ENCODE measurements at places on chromosomes 7 and 10. TPM values are rescaled to one million over a fixed set of nuclear protein-coding genes. Genes with fewer than 3 reads are reported as not detected.

SKIDA1 gene
- total RNA-seq = 0.50 TPM

DNA sequence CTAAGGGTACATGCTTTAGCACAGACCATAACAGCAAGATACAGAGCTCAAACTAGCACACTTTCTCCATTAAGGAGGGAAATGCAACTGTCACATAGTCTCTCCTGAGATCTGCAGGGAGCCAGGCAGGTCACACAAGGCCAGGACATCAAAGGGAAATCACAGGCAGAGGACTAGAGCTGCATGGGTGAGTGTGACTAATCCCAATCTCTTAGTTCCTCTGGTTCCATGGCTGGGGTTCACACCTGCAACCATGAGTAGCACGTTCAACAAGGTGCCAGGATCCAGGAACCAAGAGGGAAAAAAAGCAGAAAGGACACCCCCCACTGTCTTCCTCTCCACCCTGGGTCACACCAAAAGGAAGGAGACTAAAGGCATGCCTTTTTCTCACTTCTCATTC lies 296.5 kb upstream of the STEAP1 start:
- no peak for DNase-seq

- DNase-seq = no peak
These were observed 34.0 kb downstream of the GATA3 start for GRCh38 chr10:8088504-8088903.

DNA sequence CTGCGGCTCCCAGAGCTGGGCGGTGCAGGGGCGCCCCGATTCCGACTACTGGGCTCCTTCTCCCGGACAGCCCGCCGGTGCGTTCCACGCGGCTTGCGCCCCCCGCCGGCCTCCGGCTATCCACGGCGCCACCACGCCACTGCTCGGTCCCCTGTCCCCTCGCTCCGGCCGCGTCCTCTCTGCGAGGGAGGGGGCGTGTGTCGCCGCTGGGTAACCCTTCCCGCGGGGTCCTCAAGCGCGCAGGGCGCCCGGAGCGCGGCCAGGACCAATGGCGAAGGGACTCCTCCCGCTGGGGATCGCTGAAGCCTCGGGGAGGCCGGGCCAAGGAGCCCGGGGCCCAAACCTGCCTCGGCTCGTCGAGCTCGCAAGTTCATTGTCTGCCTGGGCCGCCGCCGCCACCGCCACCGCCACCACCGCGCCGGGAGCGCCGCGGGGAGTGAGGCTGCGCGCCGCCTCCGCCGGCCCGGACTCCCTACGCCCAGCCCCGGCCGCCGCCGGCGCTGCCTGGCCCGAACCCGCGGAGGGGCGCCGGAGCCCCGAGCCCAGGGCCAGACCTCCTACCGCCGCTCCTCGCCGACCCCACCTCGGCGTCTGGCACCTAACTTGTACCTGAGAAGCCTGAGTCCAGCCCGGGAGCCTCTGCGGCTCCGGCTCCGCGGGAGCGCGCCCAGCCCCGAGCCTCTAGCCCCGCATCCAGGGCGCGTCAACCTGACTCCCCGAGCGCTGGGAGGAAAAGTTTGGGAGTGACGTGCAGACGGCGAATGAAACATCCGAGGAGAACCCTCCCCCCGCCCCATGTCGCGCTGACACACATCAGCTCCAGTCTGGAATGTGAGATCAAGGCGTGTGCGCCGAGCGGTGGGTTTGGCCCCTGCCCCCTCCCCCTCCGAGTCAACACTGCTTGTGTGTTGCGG lies at the start of gene CHST15:
Gene CHST15 (minus strand): TSS at position 739 of the 914 bp plus-strand sequence. CDS start 47,386 bp downstream, outside the sequence.
- DNase-seq = no peak

DNA sequence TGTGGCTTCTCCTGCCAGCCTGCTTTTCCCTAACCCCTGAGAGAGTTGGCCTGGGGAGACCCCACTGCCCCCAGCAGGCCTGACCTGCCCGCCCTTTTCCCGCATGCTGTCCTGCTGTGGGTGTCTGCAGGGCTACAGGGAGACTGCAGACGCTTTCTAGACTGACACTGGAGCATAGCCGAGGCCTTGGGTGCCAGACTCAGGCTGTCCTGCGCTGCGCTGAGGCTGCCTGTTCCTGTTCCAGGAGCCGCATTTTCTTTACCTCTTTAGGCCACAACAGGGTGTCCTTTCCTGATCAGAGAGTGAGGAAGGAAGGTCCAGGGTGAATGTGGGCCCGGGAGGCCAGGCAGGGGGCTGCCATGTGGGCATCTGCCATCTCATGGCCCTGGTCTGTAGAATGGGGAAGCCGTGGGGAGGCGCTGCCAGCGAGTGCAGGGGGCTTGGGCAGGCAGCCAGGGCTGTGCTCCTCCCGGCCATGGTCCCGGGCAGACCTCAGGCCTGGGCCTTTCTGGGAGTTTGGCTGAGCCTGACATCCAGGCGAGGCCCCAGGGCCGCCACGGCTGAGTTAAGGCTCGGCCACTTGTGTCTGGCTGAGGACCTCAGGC lies 3.6 kb downstream of the PWWP2B start:
- DNase-seq = no peak
